ENCODE measurements at places on chromosomes 3 and 15. TPM values are rescaled to one million over a fixed set of nuclear protein-coding genes. Genes with fewer than 3 reads are reported as not detected.

The GPR149 gene
- polyA plus RNA-seq: not detected

The NANOGP8 gene
- polyA plus RNA-seq: not detected

The OSTN gene
- not detected for polyA plus RNA-seq

DNA sequence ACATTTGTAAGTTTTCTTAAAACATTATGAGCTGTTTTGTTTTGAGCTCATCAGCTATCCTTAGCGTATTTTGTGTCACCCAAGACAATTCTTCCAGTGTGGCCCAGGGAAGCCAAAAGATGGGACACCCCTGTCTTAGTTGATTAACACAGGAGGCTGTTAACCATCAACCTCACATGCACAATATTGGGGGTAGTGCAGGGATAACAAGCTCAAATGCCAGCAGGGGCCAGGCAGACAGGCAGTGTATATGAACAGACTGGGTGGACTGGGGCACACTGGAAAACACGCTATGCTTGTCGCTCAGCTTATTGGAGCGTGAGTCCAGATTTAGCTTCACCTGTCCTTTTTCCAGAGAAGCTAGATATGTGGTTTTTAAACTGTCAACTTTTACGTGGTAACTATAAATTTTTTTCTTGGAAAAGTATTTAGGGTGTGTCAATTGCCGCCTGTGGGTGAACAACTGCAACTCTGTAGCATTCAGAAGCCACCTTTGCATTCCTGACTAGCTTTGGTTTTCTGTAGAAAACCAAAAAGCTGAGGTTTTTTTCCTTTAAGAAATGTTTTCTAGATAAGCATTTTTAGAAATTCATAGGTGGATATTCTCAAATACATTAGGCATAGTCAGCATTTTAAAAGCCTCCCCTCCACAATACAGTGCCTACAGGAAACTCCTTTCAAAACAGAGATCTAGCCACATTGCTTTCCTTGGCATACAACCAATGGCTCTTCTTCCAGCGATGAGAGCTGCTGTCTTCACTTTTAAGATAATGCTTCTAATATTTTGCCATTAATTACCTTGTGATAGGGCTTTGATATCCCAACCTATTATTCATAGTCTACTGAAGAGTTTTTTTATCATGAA, 14.6 kb downstream of the PSMD6 start:
- no peak for DNase-seq

DNA sequence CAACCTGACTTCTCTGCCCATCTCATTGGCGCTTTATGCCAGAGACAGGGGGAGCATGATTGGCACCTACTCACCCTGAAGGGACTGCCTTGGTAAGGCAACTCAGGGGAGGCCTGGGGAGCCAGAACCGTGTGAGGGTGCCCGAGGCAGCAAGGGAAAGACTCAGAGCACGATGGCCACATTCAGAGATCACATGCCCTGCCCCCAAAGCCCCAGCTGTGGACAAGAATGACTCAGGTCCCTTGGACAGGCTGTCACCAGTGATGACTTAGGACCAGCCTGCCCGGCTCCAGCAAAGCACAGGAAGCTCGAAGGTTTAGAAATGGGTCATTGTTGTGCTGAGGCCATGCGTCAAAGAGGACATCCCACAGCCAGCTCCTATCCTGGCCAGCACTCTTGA, 49.1 kb upstream of the LIMD1 start:
- no peak for DNase-seq

DNA sequence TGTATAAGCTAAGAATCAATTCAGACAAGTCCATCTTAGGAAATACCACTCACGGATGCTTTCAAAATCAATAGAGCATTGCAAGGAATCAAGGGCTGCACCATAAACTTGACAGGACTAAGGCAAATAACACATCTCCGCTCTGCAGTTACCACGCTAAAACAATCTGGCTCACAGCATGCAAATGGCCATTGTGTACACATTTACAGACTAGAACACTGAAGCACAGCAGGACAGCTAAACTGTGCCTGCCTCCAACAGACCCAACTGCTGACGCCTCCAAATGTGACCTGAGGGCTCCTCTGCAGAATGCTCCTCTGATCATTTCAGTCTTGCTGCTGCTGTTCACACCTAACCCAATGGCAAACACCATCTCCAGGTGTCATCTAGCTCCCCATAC, 104.3 kb downstream of the MEX3B start:
- no peak for DNase-seq

GRCh38 chr3:37279856-37280255, 105.5 kb upstream of the LRRFIP2 start:
- DNase-seq: no peak

DNA sequence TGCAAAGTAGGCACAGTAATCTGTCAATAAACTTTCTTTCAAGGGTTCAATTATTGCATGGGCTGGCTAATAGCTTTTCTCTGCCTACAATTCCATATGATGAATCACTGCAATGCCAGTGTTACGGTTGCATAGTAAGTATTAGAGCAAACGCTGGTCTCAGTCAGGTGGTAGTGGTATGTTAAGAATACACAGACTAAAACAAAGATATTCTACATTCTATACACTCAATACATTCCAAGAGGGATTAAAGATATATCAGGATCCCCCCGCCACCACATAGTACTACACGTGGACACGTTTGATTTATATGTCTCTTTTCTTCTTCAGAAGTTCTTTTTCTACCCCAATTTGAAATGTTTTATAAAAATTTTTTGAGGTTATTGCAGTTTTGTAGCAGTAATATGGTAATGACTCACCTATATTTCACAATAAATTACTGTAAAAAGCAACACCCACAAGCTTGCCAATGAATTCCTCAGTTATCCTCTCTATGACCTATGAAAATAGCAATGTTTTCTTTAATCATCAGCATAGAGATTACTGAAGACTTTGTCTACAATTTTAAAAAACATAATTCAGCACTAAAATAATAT, 68.2 kb downstream of the CD200R1L start:
- peak; percentile 71 for DNase-seq

- DNase-seq: peak; percentile 19
These were observed 245.2 kb downstream of the TLE3 start for GRCh38 chr15:69852482-69852881.

GRCh38 chr3:17798000-17798399, 55.6 kb upstream of the TBC1D5 start:
- DNase-seq: no peak

- no peak for DNase-seq
These were observed 14.4 kb upstream of the GP9 start for GRCh38 chr3:129046037-129046731.

- DNase-seq: no peak
These were observed 193.1 kb downstream of the MEIS2 start for GRCh38 chr15:36907295-36907694.
